Foreskin keratinocyte (primary cell): ENCODE measurements at places on chromosomes 3 and 15. TPM values are rescaled to one million over a fixed set of nuclear protein-coding genes. Genes with fewer than 3 reads are reported as not detected.

GRCh38 chr3:128317698-128318231, 148.9 kb downstream of the DNAJB8 start:
- DNase-seq, result peak; percentile 100

DNA sequence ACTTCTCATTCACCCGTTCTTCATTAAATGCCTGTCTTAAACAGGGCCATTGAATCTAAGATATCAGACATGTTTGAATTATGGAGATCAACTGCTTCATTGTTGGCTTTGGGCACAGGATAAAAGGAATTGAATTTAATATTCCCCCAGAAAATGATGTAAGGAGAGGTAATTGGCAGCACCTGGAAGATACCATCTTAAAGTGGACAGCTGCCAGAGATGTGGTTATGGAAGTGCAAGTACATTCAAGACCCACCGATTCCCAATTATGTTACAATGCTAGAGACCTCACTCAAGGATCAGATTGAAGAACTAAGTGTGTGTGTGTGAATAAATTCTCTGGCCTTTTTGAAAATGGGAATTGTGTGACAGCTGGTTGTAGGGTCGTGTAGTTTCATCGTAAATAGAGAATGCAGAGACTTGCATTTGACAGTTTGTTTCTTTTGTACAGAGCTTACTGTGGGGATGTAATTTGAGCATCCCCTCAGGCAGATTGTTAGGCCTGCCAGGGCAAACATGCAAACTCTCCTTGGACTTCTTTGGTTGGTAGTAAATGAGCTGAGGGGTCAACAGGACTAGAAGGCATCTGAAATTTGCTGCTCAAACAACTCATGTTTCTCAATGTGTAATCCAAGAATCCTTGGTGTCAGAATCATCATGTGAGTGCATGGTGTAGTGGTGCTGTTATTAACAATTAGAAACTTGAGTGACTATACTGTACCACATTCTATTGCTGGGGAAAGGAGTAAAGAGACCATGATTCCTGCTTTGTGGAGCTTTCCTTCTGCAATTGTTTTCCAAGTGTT, 359.2 kb upstream of the THRB start:
- peak; percentile 32 for DNase-seq

GRCh38 chr3:195892105-195893043, 16.0 kb downstream of the TNK2 start:
- DNase-seq, result no peak

DNA sequence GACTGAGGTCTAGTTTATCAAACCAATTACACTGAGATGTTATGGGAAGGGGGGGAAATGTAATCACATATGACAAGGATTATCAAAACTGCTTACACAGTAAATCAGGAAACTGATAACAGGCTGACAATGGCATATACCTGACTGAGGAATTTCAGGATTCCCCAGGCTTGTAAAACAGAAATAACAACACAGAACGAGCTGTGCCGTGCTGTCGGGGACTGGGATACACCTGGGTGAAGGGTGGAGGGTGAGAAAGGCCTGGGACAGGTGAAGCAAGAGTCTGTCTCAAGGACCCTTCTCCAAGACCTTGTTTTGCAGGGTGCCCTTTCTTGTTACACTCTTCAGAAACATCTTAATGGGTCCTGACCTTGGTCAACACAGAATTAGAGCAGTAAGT, 29.4 kb downstream of the RORA start:
- no peak for DNase-seq

GRCh38 chr3:162112719-162113118, 616.1 kb downstream of the OTOL1 start:
- DNase-seq, result no peak

- no peak for DNase-seq
Measured at GRCh38 chr3:191301782-191302411, 27.3 kb upstream of the CCDC50 start.

DNA sequence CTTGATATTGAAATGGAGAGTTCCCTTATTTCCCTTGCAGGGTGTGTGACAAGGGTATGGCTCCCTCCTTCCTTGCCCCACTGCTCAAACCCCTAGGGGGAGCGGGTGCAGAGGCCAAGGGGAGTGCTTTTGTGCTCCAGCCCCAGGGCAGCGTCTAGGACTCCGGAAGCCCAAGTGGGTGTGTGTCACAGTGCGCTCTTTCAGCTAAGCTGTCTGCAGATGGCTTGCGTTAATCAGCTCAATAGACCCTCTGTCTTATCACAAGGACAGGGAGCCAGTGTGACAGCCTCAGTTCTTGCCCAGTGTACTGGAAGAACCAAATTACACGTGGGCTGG, 523.6 kb upstream of the LMCD1 start:
- no peak for DNase-seq

DNA sequence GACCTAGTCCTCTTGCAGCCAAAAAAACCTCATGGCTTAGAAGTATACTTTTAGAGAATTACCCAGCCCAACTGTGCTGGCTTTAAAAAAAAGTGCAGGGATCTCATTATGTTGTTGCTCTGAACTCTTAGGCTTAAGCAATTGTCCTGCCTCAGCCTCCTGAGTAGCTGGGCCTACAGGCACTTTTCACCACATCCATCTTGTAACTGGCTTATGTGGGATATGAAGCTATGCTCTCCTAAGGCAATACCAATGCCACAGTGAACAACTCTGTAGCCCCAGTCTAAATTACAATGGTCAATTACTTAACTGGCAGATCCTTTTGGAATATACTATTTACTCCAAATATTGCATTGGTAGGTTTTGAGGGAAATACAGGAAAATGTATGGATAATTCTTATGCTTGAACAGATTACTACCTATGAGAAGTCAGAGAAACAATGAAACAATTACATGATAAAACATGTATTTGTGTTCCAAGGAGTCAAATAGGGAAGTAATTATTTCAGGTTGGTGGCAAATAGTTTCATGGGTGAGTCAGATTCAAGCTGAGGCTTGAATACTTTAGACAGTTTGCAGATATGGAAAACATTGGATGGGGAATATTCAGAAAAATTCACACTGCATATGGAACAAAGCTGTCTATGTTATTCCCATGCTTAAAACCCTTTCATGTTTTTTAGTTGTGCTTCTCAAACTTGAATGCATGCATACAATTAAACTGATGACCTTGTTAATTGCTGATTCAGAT, 34.6 kb upstream of the GPR149 start:
- DNase-seq, result peak; percentile 68

DNA sequence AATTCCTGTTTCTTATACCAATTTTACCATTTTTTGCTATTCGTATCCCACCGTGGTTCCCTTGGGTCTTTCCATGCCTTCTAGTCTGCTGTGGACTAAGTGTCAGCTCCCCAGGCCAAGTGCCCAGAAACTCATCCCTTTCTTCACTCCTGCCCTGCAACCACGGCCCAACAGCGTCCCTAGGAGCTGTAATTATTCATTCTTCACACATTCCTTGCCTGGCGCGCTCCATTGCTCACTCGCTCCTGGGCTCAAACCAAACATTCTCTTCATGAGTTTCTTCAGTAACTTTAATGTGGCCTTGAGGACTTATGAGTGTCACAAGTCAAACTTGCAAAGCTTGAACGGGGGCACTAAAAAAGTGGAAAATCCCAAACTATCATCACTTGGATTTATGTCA, 15.7 kb downstream of the GABRB3 start:
- DNase-seq, result no peak

- no peak for DNase-seq
Measured at GRCh38 chr3:99191186-99191585, 289.7 kb upstream of the DCBLD2 start.

DNA sequence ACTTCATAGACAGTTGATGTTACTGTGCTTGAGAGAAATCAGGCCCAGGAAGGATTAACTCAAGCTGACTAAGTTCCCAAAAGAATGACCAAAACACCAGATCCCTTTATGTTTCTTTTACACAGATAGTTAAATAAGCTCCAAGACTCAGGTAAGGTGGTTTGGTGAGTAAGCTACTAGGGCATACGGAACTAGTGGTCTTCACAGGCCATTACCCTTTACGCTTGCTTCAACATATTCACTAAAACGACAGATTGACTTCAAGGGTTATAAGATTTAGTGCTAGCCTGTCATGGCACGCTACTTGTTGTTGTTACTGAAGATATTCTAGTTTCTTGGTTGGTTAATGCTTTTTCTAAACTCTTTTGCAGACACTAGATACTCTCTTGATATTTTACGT, 369.3 kb downstream of the LPP start:
- DNase-seq, result no peak

GRCh38 chr3:156750874-156751245, 75.3 kb upstream of the LEKR1 start:
- peak; percentile 40 for DNase-seq

DNA sequence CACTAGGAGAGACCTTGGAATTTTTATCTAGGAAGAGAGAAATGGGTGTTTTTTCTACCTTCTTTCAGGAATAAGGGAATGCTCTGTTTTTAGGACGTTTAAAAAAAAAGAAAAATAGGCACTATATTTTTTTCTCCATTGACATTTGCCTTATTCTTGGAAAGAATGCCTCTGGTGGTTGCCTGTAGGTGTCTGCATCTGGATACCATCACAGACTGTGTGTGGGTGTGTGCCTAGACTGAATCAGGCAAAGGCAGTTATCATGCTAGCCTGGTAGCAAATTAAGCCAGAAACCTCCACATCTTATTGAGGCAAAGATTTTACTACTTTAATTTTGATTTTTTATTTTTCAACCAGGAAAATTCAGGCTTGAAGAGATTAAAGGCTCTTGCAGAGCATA, 513.6 kb upstream of the KCNMB2 start:
- no peak for DNase-seq

DNA sequence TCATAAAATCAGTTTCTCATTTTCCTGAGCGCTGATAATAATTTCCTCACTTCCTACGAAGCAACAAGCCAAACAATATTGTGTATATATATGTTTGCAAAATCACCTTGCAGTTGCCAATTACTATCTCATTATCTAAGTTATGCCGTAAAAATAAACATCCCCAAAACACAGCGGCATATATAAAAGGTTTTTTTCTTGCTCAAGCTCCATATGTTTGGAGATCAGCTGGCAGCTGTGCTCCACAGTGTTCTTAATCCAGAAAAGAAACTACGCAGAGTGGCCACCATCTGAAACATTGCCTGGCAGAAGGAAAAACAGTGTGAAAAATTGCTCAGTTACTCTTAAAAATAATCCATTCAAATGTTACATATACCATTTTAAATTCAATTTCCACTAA, 951.4 kb downstream of the PLOD2 start:
- DNase-seq, result no peak

GRCh38 chr3:14440531-14441239, 38.3 kb downstream of the SLC6A6 start:
- no peak for DNase-seq

The HHLA2 gene
- total RNA-seq, result not detected in 2 replicates

The CATSPER2 gene
- 1.5 and 2.9 TPM in 2 replicates for total RNA-seq

The TIMMDC1 gene
- total RNA-seq, result 85.3 and 95.0 TPM in 2 replicates

The CP gene
- not detected in 2 replicates for total RNA-seq

The CCR3 gene
- not detected in 2 replicates for total RNA-seq

The FBN1 gene
- total RNA-seq, result 4.0 and 4.5 TPM in 2 replicates

The ABHD2 gene
- 32.7 and 41.4 TPM in 2 replicates for total RNA-seq
